CD8-positive, alpha-beta memory T cell (primary cell): ENCODE measurements at places on chromosomes 7 and 10. TPM values are rescaled to one million over a fixed set of nuclear protein-coding genes. Genes with fewer than 3 reads are reported as not detected.

- peak overlapping the region; percentile 83 for H3K4me3 ChIP-seq
- no peaks in the 10 kb centered on the region for H3K36me3 ChIP-seq
- peak; percentile 82 for DNase-seq
- peaks cover 18% of the 10 kb centered on the region for H3K4me1 ChIP-seq
Observed at GRCh38 chr10:8331896-8332729, 277.6 kb downstream of the GATA3 start.

DNA sequence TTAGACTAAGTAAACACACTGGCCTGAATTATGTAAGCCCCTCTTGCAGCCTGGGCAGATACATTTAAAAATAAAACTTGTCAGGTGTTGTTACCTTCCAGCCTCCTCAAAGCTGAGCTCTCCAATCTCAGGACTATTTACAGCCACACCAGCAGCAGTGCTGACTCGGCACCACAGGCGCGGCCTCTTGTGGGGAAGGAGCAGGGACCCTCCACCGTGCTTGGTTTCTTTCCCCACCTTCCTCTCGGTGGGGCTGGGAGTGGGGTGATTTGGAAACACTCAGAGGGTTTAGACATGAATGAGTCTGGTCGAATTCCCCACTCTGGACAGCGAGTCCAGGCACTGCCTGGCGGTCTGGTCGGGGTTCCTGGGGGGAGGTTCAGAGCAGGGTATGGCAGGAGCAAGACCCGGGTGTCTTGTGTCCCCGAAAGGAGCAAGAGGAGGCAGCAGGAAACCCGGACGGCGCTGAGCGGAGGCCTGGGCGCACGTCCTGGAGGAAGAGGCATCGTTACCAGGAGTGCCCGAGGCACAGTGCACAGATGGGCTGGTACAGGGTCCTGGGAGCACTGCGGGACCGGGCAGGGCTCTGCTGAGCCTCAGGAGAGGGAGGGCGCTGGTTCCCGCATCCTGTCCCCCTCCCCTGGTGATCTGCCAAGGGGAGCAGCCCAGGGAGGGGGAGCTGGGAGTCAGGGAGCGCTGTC is 29.2 kb upstream of the CFAP46 start:
- no peaks in the 10 kb centered on the region for H3K36me3 ChIP-seq
- peak; percentile 30 for DNase-seq
- H3K4me3 ChIP-seq = no peak overlapping the region
- H3K27me3 ChIP-seq = no peaks in the 10 kb centered on the region
- H3K4me1 ChIP-seq = no peaks in the 10 kb centered on the region

DNA sequence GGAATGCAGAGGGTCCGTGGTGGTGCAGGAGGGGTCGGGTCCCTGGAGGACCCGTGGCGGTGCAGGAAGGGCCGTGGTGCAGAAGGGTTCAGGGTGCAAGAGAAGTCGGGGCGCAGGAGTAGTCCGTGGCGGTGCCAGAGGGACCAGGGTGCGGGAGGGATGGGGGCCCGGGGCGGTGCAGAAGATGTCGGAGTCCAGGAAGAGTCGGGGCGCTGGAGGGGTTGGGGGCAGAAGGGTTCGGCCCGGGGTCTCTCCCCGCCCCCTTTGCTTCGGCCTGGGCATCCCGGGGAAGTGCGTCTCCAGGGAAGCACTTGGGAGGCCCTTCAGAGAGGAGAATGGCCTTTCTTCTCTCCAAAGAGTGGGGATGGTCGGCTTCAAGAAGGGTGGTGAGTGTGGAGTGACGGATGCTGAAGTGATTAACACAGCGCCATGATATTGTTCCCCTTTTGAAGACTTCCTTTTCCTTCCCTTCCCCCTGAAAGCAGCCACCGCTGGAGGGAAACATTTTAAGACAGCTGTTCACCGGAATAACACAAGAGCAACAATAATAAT is 997 bp downstream of the WDR37 start:
- H3K4me3 ChIP-seq = peak overlapping the region; percentile 88
- H3K27me3 ChIP-seq = no peaks in the 10 kb centered on the region
- peaks cover 65% of the 10 kb centered on the region for H3K4me1 ChIP-seq
- no peak for DNase-seq

DNA sequence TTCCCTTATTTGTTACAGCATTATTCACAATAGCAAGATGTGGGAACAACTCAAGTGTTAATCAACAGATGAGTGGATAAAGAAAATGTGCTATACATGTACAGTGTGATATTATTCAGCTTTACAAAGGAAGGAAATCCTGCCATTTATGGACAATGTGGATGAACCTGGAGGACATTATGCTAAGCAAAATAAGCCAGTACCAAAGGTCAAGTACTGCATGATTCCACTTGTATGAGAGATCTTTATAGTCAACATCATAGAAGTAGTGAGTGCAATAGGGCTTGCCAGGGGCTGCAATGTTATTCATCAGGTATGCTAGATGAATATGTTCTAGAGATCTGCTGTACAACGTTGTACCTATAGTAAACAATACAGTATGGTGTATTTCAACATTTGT is 138.5 kb upstream of the AGR3 start:
- no peaks in the 10 kb centered on the region for H3K4me1 ChIP-seq
- DNase-seq = no peak
- no peak overlapping the region for H3K4me3 ChIP-seq
- H3K36me3 ChIP-seq = no peaks in the 10 kb centered on the region
- no peaks in the 10 kb centered on the region for H3K27me3 ChIP-seq

GRCh38 chr7:131934452-131934851 is 378.0 kb upstream of the PODXL start:
- no peak for DNase-seq
- no peaks in the 10 kb centered on the region for H3K36me3 ChIP-seq

GRCh38 chr10:77004917-77005564 is 632.6 kb downstream of the KCNMA1 start:
- no peaks in the 10 kb centered on the region for H3K27me3 ChIP-seq
- no peak overlapping the region for H3K4me3 ChIP-seq
- DNase-seq = no peak

DNA sequence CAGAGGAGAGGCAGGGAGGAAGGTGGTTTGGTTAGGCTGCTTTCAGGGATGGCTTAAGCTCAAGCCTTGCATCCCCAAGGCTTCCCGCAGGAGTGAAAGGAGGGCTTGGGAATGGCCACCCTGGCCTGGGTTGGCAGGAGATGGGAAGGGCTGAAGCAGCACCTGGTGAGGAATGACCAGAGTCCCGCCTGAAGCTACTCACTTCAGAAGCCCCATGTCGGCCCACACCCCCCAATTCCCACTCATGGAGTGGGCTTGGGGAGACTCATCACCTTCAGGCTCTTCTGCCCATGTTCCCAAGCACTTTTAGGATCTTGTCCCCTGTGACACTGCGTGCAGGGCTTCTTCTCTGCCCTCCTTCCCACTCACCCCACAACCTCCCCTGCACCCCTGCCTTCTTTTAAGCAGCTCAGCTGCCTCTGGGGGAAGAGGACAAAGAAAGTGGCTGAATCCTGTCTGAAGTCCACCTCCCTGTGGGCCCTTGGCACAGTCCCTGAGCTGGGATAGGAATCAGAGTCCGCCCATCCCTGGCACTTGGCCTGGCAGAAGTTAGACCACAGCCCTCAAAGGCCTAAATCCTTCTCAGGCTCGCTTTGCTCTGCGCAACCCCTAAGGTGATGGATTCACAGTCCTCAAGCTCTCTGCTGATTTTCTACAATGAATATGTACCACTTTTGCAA is 16.5 kb downstream of the RGR start:
- no peaks in the 10 kb centered on the region for H3K4me1 ChIP-seq
- H3K36me3 ChIP-seq = no peaks in the 10 kb centered on the region
- H3K4me3 ChIP-seq = no peak overlapping the region
- DNase-seq = no peak
- peaks cover 5% of the 10 kb centered on the region for H3K27me3 ChIP-seq

- no peaks in the 10 kb centered on the region for H3K4me1 ChIP-seq
- H3K4me3 ChIP-seq = no peak overlapping the region
- no peaks in the 10 kb centered on the region for H3K36me3 ChIP-seq
- no peak for DNase-seq
Observed at GRCh38 chr10:16259726-16260125, 177.1 kb upstream of the PTER start.

DNA sequence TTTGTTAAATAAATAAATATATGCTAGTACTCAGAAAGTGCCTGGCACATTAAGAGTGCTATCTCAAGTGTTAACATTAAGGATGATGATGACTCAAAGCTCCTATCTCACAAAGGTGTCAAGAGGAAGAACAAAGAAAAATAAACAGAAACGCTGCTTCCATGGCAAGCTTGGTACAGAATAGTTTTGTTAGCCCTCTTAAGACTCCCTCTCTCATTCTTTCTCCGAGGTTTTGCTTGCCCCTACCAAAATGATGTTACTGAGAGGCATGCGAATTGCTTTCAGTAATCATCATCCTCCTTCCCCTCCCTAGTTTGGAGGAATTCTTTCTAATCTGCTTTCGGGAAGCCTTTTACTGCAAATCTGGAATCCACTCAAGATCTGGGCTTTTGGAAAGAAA is 96.7 kb downstream of the SORCS1 start:
- H3K27ac ChIP-seq = no peak overlapping the region
- H3K36me3 ChIP-seq = no peaks in the 10 kb centered on the region
- H3K4me1 ChIP-seq = no peaks in the 10 kb centered on the region
- no peak for DNase-seq
- no peaks in the 10 kb centered on the region for H3K27me3 ChIP-seq

DNA sequence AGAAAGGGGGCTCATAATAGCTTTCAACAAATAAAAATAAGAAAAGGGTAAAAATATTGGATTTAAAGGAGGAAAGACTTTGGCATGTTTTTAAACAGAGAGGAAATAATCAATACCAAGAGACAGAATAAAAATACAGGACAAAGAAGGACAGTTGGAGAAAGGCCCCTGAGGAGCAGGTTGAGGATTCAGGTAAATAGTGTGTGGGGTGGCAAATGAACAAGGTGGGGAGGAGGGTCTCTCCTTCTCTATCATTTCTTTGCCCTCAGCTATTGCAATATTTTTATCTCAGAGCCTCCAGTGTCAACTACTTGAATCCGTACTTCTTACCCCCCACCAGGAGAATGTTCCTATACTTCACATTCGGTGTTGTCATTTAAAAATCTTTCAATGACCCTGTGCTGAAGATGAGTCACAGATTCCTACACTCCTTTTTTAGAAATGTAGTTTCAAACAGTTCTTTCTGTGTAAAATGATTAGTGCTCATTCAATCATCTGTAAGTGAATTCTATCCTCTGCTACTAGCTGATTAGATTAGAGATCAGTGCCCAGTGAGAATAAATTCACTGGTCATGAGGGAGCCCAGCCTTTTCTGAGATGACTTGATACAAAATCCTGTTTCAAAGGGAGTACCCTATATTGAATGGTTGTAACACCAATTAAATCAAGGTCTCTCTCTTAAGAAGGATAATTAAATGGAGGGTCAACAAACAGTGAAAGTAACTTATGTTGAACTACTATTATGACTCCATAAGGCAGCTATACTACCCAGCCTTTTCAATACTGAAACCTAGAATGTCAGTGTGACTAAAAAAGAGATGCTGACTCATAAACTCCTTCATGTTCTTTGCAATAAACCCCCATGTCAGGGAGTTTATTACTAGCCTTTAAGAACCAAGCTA is 50.4 kb upstream of the WNT16 start:
- H3K4me1 ChIP-seq = no peaks in the 10 kb centered on the region
- DNase-seq = no peak
- H3K4me3 ChIP-seq = no peak overlapping the region
- no peaks in the 10 kb centered on the region for H3K36me3 ChIP-seq

DNA sequence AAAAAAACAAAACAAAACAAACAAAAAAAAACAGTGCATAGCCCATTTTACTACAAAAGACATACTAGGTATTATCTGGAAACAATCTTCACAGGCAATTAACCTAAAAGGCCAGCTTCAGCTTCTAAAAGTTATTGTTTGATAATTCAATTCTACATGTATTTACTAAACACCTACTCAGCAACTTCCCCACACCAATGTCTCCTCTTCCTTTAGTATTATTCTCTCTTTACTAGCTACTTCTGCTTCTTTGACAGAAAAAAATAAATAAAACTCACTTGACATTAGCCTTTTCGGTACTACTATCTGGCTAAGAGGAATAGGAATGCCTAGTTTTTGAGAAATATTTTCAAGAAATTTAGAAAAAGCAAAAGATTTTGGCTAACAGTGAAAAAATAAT is 2.8 kb downstream of the TM9SF3 start:
- no peaks in the 10 kb centered on the region for H3K36me3 ChIP-seq
- H3K4me1 ChIP-seq = peaks cover 76% of the 10 kb centered on the region
- H3K27me3 ChIP-seq = no peaks in the 10 kb centered on the region
- no peak for DNase-seq
- H3K27ac ChIP-seq = no peak overlapping the region
- no peak overlapping the region for H3K4me3 ChIP-seq

GRCh38 chr10:70096705-70097420 is 35.8 kb downstream of the AIFM2 start:
- no peak overlapping the region for H3K4me3 ChIP-seq
- H3K27me3 ChIP-seq = no peaks in the 10 kb centered on the region
- no peaks in the 10 kb centered on the region for H3K36me3 ChIP-seq
- H3K27ac ChIP-seq = no peak overlapping the region

DNA sequence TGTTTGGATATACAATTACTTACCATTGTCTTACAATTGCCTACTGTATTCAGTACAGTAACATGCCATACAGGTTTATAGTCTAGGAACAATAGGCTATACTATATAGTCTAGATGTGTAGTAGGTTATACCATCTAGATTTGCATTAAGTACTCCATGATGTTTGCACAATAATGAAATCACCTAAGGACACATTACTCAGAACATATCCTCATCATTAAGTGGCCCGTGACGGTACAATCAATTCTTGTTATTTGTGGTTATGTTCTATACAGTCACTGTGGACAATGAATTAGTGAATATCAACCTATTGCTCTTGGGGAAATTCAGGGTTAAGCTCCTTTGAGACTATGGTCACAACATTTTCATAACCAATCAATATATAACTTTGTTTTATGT is 75.6 kb downstream of the MICU1 start:
- no peaks in the 10 kb centered on the region for H3K27me3 ChIP-seq
- H3K36me3 ChIP-seq = peaks cover 8% of the 10 kb centered on the region
- H3K4me1 ChIP-seq = no peaks in the 10 kb centered on the region
- no peak for DNase-seq
- no peak overlapping the region for H3K27ac ChIP-seq
- H3K4me3 ChIP-seq = no peak overlapping the region

GRCh38 chr10:119412244-119413092 is 130.1 kb downstream of the RGS10 start:
- H3K36me3 ChIP-seq = no peaks in the 10 kb centered on the region
- H3K27me3 ChIP-seq = no peaks in the 10 kb centered on the region

DNA sequence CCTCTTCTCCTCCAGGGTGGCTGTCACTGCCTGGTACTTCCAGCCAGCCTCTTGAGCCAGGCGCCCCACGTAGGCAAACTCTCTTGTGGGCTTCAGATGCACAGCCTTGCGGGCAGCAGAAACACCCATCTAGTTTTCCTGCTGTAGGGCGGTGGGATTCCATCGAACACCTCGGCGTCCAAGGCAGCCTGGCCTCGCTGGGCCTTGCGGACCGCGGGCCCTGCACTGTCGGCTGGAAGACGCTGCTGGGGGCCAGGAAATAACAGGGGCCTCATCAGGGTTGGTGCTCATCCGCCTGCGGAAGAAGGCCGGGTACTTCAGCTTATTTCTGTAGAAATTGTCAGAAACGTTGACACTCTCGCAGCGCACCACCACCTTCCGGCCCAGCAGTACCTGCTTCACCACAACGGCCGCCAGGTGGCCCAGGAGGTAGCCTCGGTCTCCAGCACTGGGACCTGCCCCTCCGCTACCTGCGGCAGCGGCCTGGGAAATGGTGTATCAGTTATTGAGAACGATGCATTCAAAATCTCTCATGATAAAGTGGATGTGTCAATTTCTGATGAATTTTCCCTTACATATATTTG is 61.1 kb downstream of the WDFY4 start:
- H3K27ac ChIP-seq = no peak overlapping the region
- no peaks in the 10 kb centered on the region for H3K27me3 ChIP-seq
- DNase-seq = no peak
- no peaks in the 10 kb centered on the region for H3K4me1 ChIP-seq

The TAS2R3 gene
- 0.98 TPM for total RNA-seq

The TFPI2 gene
- total RNA-seq = not detected

The LRRC61 gene
- 27.9 TPM for total RNA-seq

The TCTN3 gene
- total RNA-seq = 32.1 TPM

The WEE2 gene
- total RNA-seq = not detected

The MRPL32 gene
- 74.6 TPM for total RNA-seq

The SNX8 gene
- 40.3 TPM for total RNA-seq
